ENCODE measurements at places on chromosomes 5 and 9.

DNA sequence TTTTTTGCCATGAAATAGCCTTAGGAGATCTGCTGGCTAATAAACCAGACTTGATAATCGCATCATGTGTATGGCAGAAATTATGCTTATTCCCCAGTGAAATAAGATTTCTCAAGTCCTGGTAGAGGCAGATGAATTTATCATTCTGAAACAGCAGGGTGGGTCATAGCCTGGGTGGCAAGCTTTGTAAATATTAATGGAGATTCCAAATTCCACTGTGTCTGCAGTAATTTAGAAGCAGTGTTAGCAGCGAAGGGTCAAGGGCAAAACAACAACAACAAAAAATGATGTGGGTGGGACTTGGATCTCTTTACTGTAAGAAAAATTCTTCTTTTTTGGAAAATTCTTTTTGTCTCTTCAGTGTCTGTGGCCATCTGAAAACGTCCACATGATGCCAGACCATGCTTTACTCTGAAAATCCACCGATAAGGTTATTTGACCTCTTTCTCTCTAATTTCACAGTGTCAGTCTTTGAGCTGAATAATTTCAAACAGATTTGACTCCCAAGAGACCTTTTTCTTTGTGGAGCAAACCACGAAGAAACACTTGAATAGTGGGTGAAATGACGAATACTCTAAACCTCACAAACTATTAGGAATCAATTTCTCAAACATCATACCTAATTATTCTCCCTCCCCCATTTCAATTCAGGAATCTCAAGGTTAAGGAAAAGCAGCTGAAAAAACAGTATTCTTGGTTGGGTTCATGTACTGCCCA lies 106.0 kb upstream of the RPS23 start:
- no peak for DNase-seq

DNA sequence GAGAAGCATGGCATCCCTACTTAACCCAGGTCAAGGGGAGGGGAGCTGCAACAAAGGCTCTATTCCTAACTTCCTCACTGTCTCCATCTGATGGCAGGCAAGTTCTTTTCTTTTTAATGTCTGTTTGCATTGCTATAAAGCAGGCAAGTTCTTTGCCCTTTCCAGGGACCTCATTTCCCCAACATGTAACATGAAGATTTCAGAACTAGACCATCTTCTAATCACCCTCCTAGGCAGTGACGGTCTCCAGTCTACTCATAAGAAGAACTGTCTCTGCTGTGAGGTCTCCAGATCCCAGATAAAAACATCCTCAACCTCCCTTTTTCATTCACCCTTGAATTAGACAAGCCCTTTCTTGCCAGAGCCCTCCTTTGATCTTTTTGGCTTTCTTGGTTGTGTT lies 42.1 kb downstream of the PPP1R2B start:
- DNase-seq: no peak

DNA sequence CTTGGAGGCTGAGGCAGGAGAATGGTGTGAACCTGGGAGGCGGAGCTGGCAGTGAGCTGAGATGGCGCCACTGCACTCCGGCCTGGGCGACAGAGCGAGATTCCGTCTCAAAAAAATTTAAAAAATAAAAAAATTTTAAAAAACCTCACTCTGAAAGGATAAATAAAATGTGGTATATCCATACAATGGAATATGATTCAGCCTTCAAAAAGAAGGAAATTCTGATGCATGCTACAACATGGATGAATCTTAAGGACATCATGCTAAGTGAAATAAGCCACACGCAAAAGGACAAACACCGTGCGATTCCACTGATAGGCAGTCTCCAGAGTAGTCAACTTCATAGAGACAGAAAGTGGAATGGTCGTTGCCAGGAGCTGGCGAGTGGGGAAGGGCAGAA lies 8.4 kb downstream of the DBN1 start:
- DNase-seq: no peak

DNA sequence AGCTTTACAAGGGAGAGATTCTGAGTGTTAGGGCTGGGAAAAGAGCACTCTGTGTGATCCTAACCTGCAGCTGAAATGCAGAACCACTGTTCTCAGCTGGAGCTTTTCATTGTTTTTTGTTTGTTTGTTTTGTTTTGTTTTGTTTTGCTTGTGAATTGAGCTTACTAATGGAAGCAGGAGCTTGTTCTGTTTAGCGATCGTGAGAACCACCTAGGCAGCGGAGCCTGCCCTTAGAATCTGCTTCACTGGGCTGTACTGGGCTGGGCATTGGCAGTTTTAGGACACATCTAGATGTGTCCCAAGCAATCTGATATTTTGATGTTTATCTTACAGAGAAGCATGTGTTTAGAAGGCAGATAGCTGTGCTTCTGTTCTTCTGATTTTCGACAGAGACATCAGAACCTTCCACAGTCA lies 14.3 kb downstream of the SYK start:
- no peak for DNase-seq

DNA sequence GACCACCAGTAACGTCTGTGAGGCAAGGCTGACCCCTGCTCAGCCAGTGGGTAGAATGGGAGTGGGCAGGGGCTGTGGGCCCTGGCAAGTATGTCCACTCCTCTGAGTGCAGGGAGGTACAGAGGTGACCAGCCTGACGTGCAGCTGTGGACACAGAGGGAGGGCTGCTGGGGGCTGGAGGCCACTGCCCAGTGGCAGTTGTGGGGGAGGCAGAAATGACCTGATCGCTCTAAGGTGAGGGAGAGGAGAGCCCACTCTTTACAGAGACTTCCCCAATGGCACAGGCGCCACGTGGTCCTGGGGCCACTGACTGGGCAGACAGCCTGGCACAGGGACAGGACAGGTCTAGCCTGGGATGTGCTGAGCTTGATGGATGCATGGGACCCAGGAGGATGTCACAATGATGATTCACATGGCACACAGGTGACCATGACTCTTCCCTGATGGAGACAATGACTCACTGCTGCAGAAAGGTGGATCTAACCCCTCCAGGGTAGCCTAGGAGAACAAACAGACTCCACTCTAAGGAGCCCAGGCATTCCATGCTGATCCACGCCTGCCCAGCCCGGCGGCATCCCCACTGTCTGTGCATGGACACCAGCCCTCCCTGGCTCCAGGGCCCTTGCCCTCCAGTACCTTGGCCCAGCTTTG lies 7.7 kb downstream of the LPCAT1 start:
- DNase-seq: no peak

- DNase-seq: no peak
Measured at GRCh38 chr5:98785244-98785643, 11.8 kb downstream of the RGMB start.

GRCh38 chr5:132237670-132238069 lies 10.0 kb upstream of the P4HA2 start:
- no peak for DNase-seq

- no peak for DNase-seq
Measured at GRCh38 chr5:151427258-151427657, 20.1 kb upstream of the SLC36A1 start.

DNA sequence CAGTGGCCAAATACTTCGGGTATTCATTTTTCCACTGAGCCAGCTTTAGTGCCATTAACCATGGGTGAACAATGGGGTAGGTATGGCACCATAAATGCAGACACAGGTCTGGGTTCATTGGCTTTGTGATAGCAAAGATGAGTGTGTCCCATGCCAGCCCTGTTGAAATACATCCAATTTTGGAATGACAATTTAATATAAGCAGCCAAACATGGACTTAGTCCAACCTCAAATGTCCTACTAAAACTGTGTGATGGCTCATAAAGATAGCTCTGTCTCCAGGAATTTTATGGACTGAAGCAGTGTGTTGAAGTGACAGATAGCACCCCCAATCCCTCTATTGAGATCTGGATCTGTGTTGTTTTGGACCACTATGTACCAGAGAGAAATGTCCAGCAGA lies 514.9 kb downstream of the RASEF start:
- DNase-seq: no peak

DNA sequence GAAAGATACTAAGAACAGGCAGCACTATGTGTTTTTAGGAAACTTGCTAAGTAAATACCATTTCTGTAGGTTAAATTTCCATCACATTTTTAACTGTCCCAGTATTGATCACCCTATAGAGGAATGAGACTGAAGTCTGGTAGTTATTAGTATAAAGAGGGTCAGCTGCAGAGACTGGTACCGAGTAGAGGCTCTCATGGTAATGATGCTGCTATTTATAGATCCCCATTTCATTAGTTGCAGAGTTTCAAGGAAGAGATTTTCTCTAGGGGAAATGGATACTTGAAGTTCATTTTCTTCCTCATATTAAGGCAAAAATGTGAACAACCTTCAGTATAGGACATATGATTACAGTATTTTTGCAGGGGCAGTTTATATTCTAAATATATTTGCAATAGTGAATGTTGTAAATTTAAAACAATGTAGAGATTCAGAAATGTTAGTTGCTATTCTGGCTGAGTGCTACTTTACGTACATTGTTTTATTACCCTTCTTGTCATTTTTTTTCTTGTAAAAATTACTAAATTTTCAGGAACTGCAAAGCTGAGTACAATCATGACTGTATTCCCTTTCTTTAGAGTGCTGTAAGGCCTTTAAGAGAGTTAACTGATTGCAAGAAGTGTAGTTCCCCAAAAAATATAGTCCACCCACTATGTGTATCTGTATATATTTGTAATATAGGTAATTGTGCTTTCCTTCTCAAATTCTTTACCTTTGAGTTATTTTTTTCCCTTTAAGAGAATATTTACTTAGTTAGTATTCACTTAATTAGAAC lies 14.7 kb downstream of the PBX3 start:
- no peak for DNase-seq

- peak; percentile 96 for DNase-seq
Measured at GRCh38 chr5:181223058-181223728, at the start of gene TRIM41. Gene TRIM41 (plus strand): TSS chr5:181223281. CDS start chr5:181224000, 719 bp downstream.

DNA sequence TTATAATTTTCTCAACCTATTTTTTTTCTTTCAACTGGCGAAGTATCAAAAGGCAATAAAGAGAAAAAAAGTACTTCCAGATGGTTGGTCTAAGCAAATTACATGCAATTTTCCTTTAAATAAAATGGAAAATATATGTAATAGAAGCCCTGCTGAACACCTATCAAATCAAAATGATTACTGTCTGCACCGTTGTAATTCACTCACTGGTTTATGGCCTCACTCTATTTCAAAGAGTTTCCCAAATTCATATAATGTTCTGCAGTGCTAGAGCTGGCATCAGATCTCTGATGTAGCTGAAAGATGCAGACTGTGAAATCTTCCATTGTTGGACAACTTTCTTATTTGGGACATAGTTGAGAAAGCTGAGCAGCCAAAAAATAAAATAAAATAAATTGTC lies 130.3 kb downstream of the SEMA5A start:
- no peak for DNase-seq

DNA sequence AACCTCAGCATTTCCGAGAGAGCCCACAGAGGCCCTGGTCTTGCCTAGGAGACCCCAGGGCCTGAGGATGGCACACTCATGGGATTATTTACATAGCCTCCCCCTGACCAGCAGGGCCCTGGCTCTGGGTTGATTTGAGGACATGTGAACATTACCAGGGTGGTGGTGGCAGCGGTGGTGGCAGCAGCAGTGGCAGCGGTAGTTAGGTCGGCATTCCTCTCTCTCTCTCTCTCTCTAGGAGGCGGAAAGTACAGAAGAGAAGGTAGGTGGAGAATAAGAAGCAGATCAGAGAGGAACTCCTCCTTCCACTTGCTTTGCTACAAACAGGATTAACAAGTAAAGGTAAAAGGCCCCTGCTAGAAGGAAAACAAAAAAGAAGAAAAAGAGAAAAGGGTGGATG lies 39.3 kb downstream of the B4GALT1 start:
- DNase-seq: no peak

DNA sequence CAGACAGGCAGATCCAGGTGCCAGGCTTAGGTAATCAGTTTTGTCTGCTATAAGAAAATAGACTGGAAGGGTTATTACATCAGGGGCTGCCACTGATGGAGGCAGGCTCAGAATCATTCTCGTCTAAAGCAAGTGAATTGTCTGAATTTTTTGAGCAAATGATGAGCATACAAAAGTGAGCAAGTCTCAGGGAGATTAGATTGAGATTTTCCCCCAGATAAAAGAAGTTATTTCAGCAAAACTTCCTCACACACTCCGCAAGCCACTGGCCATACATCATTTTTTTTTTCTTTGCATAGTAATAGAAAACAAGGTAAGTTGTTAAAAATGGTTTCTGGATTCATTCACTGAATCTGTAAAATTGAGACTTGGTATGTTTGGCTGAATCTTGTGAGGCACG lies 52.9 kb downstream of the ZNF462 start:
- DNase-seq: no peak

DNA sequence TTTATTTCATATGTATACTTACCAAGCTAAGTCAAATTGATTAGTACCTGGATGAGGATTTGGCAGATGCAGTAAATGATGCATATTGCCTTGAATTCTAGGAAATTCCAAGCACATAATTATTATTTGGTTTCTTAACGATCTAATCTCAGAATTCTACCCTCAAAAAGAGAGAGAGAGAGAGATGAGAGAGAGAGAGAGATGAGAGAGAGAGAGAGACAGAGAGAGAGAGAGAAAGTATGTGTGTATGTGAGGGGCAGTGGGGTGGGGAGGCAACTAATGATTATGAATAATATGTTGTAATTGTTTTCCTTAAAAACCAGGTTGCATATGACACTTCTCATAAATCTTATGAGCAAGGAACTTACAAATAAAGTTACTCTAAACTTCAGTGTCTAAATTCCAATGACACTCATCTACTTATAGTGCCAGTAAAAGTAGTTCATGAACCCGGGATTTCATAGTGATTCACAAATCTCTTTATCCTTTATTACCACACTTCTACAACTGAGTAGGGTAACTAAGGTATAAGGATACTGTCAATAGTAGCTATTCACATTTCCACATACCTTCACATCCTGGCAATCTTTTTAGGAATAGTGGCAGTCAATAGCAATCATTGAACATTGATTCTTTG lies 60.5 kb upstream of the EDIL3 start:
- no peak for DNase-seq

DNA sequence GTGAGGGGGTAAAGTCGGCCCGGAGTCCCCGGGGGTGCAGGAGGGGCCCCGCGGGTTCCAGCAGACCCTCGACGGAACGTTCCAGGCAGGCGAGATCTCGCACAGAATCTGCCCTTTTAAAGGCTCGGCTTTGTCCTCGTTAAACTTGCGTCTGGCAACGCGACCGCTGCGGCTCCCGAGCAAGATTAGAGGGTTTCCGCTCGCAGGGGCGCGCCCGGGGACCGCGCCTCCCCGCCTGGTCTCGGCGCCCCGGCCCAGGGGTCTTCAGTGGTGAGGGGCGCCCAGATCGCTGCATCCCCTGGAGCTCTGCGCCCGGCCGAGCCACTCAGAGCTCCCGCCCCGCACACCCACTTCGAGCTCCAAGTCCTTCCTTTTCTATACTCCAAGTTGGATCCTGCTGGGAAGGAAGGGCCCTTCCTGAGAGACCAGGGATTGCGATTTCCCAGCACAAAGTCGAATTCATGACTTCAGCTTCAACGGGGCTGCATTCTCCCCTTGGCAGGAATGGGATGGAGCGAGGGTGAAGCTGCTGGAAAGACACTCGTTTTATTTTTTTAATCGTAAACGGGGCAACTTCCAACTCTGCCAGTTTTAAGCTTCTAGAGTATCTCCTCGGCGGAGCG lies 11.3 kb downstream of the PROP1 start:
- no peak for DNase-seq

- no peak for DNase-seq
Measured at GRCh38 chr5:61030163-61030482, 85.1 kb downstream of the NDUFAF2 start.

- no peak for DNase-seq
Measured at GRCh38 chr5:127517110-127517479, 345 bp upstream of the PRRC1 start.

GRCh38 chr9:107437716-107438115 lies 51.9 kb downstream of the KLF4 start:
- no peak for DNase-seq
